ENCODE measurements at places on chromosomes 1 and 21. TPM values are rescaled to one million over a fixed set of nuclear protein-coding genes. Genes with fewer than 3 reads are reported as not detected.

DNA sequence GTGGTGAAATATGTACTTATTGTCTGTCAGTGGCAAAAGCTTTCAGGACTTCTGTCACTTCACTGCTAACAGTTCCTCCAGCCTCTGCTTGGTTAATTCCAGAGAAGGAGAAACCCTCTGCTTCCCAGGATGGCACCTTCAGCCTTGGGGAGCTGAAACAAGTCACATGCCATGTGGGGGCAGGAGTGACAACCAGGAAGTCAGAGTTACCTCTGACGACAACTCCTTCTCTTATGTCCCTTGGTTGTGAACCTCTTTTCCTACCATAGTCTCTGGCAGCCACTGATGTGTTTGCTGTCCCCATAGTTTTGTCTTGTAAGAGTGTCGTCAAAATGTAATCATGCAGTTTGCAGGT, 53.6 kb downstream of the FCRL5 start:
- DNase-seq: no peak

GRCh38 chr1:39777306-39777705, 6.2 kb upstream of the OXCT2 start:
- no peak for DNase-seq

DNA sequence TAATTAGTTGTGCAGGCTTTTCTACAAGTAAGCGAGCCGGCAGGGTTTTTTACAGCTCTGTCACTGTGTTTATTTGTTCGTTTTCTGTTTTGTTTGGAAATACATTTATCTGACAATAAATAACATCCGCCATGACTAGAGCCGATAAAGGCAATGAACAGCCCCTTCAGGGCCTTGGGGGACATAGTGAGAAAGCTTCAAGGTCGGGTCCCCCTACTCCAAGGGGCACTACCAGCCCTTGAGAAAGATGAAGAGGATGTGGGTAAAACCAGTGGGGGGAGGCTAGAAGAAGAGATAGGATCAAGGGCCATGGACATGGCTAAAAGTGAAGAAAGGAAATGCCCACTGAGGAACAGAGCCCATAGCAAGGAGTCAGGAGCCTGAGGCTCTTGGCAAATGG, 38.5 kb upstream of the CTTNBP2NL start:
- DNase-seq: no peak

DNA sequence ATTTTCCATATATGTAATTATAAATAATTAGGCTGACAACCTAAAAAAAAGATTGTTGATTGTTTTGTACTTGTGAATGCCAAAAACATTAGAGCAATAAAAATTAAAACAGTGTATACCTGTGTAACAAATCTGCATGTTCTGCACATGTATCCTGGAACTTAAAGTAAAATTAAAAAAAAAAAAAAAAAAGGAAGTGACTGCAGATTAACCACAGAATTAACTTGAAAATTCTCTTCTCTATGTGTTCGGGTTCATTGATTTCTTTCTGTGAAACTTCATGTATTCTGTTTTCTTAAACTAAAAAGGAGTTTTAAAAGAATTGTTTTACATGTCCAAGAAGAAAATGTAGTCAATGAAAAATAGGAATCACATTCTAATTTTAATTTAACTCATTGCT, 95.7 kb downstream of the FASLG start:
- no peak for DNase-seq

Gene VN1R5
- total RNA-seq: not detected

Gene ZNF678
- 9.6 TPM for total RNA-seq
